ENCODE measurements at places on chromosomes 11 and 22. TPM values are rescaled to one million over a fixed set of nuclear protein-coding genes. Genes with fewer than 3 reads are reported as not detected.

DNA sequence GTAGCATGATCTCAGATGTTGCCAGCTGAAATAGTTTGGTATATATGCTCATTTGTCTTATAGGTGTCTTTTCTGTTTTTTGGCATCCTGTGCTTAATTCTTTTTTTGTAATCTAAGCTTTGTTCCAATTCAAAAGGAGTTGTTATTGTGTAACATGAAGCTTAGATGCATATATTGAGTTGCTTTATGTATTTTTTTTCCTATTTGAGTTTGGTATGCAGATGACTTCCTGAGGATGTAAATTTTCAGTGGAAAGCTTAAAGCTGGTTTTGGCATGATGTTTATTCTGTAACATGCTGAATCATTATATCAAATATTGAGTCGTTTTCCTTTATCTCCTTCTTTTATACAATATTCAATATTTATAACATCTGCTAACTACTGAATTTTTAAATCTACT is 69.4 kb downstream of the DDX10 start:
- no peak for DNase-seq

DNA sequence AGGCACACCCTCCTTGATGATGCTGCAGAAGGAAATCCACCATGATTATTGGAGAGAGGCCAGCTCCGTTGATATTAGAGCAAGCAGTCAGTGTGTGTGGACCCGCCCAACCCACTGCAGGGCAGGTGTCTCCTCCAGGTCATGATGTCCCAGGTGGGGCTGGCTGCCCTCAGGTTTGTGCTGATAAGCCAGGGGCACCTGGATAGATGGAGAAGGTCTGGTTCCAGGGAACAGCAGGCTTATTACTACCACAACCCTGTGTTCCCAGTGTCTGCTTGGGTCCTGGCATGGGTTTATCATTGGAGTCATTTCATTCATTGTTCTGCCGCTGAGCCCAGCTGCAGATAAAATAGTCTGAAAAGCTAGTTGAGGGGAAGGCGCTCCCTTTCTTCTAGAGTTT is 181.1 kb upstream of the NECTIN1 start:
- DNase-seq: no peak

Gene TOP3B
- total RNA-seq: 83.5 TPM

Gene OR52H1
- total RNA-seq: not detected
